ENCODE measurements at places on chromosomes 3 and 15.
A peak's percentile ranks its signal among the peaks of the same experiment; 100 is the strongest.

GRCh38 chr3:47961815-47962606 lies 54.2 kb downstream of the MAP4 start:
- DNase-seq = no peak

- DNase-seq = peak; percentile 13
These were observed 20.3 kb upstream of the CSPG4 start for GRCh38 chr15:75732809-75733451.

- DNase-seq = no peak
These were observed 55.6 kb downstream of the MECOM start for GRCh38 chr3:169607949-169608348.

GRCh38 chr3:141275032-141275422 lies 43.4 kb downstream of the PXYLP1 start:
- DNase-seq = no peak

GRCh38 chr3:53420831-53421230 lies 73.5 kb upstream of the DCP1A start:
- DNase-seq = no peak

GRCh38 chr15:68691705-68692104 lies 112.9 kb downstream of the CORO2B start:
- DNase-seq = no peak
